ENCODE measurements at places on chromosomes 11 and 22. TPM values are rescaled to one million over a fixed set of nuclear protein-coding genes. Genes with fewer than 3 reads are reported as not detected.

- no peaks in the 10 kb centered on the region for H3K27me3 ChIP-seq
- H3K27ac ChIP-seq, result no peak overlapping the region
- H3K4me1 ChIP-seq, result peaks cover 4% of the 10 kb centered on the region
- H3K4me3 ChIP-seq, result no peak overlapping the region
These were observed 3.7 kb upstream of the TMEM109 start for GRCh38 chr11:60910281-60910687.

Gene OLFML1
- 19.0 TPM for total RNA-seq

GRCh38 chr22:42060489-42060888 is 10.1 kb downstream of the NAGA start:
- no peaks in the 10 kb centered on the region for H3K4me1 ChIP-seq
- no peaks in the 10 kb centered on the region for H3K27me3 ChIP-seq
- no peak overlapping the region for H3K4me3 ChIP-seq
- H3K27ac ChIP-seq, result no peak overlapping the region

- no peaks in the 10 kb centered on the region for H3K27me3 ChIP-seq
- H3K27ac ChIP-seq, result peak overlapping the region; percentile 59
- no peaks in the 10 kb centered on the region for H3K4me1 ChIP-seq
- no peaks in the 10 kb centered on the region for H3K36me3 ChIP-seq
These were observed 92.5 kb downstream of the CCDC83 start for GRCh38 chr11:85947431-85948272.

DNA sequence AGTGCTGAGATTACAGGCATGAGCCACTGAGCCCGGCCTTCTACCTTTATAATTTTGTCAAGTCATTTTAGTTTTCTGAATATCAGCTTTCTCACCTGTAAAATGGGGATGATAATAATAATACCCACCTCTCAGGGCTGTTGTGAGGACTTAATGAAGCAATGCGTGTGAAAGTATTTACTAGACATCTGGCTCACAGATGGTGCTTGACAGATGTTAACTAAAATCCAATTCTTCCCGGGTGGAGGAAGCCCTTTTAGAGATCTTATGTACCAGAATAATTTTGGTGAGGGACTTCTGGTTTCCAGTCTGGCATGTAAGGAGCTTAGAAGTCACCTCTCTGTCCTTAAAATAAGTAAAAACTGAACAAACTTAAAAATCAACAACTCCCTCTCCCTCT is 43.7 kb upstream of the NUP160 start:
- H3K36me3 ChIP-seq, result no peaks in the 10 kb centered on the region
- no peak overlapping the region for H3K4me3 ChIP-seq
- no peaks in the 10 kb centered on the region for H3K4me1 ChIP-seq
- H3K27ac ChIP-seq, result no peak overlapping the region
- DNase-seq, result no peak
- no peaks in the 10 kb centered on the region for H3K27me3 ChIP-seq

DNA sequence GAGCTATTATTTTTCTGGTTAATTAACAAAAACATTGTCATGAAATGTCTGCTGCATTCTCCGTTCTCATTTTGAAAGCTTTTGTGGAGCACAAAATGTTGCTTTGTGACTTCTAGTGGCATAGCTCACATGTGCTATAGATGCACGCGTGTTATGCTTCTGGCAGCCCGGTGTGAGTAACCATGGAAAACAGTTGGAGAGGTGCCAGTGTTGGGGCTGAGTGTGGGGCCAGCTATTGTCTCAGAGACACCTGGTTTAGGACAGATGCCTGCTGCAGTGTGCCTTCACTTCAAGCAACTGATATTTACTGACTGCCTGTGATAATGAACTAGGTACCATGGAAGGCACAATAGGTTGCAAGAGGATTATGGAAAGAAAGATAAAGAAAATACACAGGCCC is 760.6 kb downstream of the NTM start:
- no peaks in the 10 kb centered on the region for H3K4me1 ChIP-seq
- H3K27ac ChIP-seq, result no peak overlapping the region
- no peaks in the 10 kb centered on the region for H3K27me3 ChIP-seq
- H3K36me3 ChIP-seq, result no peaks in the 10 kb centered on the region
- H3K4me3 ChIP-seq, result no peak overlapping the region
- DNase-seq, result no peak

DNA sequence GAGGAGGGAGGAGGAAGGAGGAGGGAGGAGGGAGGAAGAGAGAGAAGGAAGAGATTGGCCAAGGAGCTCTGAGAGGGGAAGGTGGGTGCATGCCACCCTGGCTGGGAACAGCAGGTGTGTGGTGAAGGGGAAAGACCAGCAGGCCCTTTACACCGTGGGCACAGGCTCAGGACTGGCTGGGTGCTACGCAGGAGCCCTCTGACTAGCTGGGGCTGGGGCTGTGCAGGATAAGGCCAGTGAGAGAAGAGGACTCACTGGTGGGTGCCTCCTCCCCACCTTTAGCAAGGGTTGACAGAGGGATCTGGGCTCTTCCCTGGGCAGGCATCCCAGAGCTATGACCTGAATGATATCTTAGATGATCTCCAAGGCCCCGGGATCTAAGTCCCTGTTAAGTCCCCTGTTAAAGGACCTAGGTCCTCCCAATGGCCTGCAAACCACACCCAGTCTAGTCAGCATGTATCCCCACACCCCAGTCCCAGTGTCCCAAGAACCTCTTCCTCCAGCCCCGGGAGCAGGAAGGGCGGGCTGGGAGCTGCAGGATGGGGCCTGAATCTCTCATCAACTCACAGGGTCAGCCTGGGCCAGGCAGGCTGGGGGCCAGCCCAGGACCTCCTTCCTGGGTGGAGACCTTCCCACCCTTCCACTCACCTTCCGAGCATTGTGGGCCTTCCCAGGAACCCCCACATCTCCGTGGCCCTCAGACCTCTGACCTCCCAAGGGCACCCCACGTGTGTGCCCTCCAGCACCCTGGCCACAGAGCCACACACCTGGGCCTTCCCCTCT is 55.4 kb downstream of the CDKN1C start:
- H3K4me3 ChIP-seq, result no peak overlapping the region
- no peaks in the 10 kb centered on the region for H3K27me3 ChIP-seq
- no peak for DNase-seq
- H3K36me3 ChIP-seq, result no peaks in the 10 kb centered on the region
- no peak overlapping the region for H3K27ac ChIP-seq

Gene INS
- not detected for total RNA-seq

Gene DTX4
- total RNA-seq, result 17.8 TPM

DNA sequence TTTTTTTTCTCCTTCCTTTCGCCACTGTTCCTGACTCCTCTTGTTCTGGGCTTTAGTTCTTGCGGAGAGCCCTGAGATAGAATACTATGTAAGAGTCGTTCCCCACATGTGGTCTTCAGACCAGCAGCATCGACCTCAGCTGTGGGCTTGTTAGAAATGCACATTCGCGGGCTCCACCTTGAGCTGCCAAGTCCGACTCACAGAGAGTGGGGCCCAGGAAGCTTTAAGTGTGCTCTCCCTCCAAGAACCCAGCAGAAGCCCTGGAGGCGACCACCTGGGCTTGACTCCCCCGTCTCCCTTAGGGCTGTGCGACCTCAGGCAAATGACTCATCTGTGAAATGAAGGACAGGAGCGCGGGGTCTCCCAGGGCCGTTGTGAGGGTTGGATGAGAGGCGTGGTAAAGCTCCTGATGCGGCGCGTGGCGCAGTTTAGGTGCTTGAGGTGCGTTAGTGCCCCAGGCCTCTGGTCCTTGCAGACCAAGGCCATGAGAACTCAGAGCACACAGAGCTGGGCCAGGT is 18.8 kb downstream of the SAMM50 start:
- DNase-seq, result no peak
- H3K4me3 ChIP-seq, result no peak overlapping the region
- H3K36me3 ChIP-seq, result no peaks in the 10 kb centered on the region
- H3K4me1 ChIP-seq, result no peaks in the 10 kb centered on the region

- H3K27me3 ChIP-seq, result no peaks in the 10 kb centered on the region
- DNase-seq, result no peak
- no peak overlapping the region for H3K4me3 ChIP-seq
- H3K27ac ChIP-seq, result no peak overlapping the region
- no peaks in the 10 kb centered on the region for H3K36me3 ChIP-seq
- H3K4me1 ChIP-seq, result no peaks in the 10 kb centered on the region
These were observed 17.8 kb downstream of the SCUBE2 start for GRCh38 chr11:9073466-9074225.

Gene MAP6
- 22.1 TPM for total RNA-seq

Gene MB
- not detected for total RNA-seq

DNA sequence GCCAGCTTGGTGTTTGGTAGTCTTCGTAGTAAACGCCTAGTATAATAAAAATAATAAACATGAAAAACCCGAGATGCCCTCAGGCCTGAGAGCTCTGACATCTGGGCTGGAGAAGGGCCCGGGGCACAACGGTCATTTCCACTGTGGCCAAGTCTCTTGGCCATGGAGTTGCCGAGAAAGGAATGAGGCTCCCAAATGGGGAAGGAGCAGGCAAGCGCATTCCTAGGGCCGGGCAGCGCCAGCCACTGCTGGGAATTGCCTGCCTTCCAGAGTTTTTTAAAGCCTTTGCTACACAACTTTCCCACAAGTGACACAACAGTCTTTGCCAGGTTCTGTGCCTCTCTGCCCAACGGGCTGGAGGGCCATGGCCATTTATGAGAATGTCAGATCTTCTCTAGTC is 103.4 kb downstream of the NAV2 start:
- H3K4me1 ChIP-seq, result no peaks in the 10 kb centered on the region
- H3K27ac ChIP-seq, result no peak overlapping the region
- DNase-seq, result no peak
- H3K4me3 ChIP-seq, result no peak overlapping the region
- H3K27me3 ChIP-seq, result no peaks in the 10 kb centered on the region

DNA sequence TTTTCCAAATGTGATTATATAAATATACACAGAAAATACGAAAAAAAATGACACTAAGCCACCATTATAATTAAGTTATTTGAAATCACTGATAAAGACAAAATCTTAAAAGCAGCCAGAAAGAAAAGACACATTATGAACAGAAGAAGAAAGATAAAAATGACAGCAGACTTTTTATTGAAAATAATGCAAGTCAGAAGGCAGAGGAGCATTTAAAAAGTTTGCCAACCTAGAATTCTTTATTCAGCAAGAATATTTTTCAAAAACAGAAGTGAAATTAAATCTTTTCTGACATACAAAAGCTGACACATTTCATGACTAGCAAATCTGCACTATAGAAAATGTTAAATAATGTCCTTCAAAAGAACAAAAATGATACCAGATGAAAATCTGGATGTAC is 77.8 kb downstream of the CD82 start:
- H3K4me3 ChIP-seq, result no peak overlapping the region
- no peaks in the 10 kb centered on the region for H3K27me3 ChIP-seq
- no peak for DNase-seq
- H3K36me3 ChIP-seq, result no peaks in the 10 kb centered on the region
- no peak overlapping the region for H3K27ac ChIP-seq

DNA sequence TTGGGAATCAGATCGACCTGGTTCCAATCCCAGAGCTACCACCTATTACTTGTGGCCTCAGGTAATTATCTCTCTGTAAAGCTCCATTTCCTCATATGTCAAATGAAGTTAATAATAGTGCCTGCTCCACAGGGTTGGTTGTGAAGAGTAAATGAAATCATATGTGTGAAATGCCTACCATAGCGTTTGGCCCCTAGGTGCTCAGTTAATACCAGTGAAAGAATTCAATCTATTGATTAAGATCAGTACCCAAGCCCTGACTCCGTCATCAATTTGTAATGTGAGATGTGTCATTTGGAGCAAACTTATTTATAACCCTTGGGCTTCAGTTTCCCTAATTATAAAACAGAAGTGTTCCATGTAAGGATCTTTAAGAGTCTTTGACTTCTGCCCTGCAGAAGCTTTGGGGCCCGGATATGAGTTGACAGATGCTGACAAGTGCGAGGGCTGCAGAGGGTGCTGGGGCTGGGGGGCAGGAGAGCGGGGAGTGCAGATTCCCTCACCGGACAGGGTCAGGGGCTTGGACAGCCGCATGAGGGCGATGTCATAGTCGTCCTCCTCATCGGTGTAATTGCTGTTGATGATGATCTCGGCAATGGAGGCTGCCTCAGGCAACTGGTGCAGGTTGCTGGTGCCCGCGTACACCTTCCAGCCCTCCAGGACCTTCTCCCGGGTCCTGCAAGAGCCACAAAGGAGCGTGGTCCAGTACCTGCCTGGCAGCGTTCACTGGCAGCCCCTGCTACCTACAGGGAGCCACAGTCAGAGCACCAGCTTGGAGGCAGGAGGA is 20.9 kb downstream of the TMPRSS13 start:
- no peaks in the 10 kb centered on the region for H3K36me3 ChIP-seq
- DNase-seq, result no peak
- H3K27me3 ChIP-seq, result no peaks in the 10 kb centered on the region

GRCh38 chr11:2475136-2475918 is 30.5 kb downstream of the KCNQ1 start:
- H3K27me3 ChIP-seq, result no peaks in the 10 kb centered on the region
- H3K4me1 ChIP-seq, result no peaks in the 10 kb centered on the region
- no peaks in the 10 kb centered on the region for H3K36me3 ChIP-seq
- no peak overlapping the region for H3K4me3 ChIP-seq
- DNase-seq, result no peak

Gene FBLN1
- 496 TPM for total RNA-seq

Gene MMP13
- not detected for total RNA-seq

GRCh38 chr11:74084796-74085541 is 76.1 kb upstream of the UCP3 start:
- H3K4me1 ChIP-seq, result no peaks in the 10 kb centered on the region
- H3K36me3 ChIP-seq, result no peaks in the 10 kb centered on the region
- H3K27me3 ChIP-seq, result no peaks in the 10 kb centered on the region
- no peak overlapping the region for H3K4me3 ChIP-seq
- H3K27ac ChIP-seq, result no peak overlapping the region

DNA sequence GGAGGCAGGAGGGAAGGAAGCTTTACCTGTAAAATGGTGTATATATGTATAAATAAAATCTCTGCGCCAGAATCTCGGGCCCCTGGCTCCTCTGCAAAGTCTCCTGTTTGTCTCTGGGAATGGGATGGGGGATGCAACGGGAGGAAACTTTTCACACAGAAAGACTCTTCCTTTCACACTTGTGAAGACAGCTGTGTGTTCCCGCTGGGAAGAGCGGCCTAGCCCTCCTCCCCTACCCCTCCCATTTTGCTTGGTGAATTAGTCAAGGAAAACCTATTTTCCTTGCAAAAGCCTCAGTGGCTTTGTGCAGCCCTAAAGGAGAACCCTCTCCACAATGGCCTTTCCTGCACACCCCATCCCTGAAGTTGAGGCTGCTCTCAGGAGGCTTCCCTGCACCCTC is 9.4 kb upstream of the IGF2 start:
- H3K4me3 ChIP-seq, result no peak overlapping the region
- H3K27ac ChIP-seq, result no peak overlapping the region
- peaks cover 20% of the 10 kb centered on the region for H3K27me3 ChIP-seq
- H3K4me1 ChIP-seq, result no peaks in the 10 kb centered on the region
- H3K36me3 ChIP-seq, result no peaks in the 10 kb centered on the region
- DNase-seq, result no peak

All from uterus (tissue), 4 donors.